ENCODE measurements at places on chromosomes 11 and 22.

GRCh38 chr11:19984048-19984742, 176.1 kb downstream of the DBX1 start:
- no peak for DNase-seq

GRCh38 chr22:39534092-39534506, 1.6 kb upstream of the RPS19BP1 start:
- DNase-seq, result no peak

- no peak for DNase-seq
Observed at GRCh38 chr22:48137640-48138039, 1375.2 kb downstream of the TBC1D22A start.

DNA sequence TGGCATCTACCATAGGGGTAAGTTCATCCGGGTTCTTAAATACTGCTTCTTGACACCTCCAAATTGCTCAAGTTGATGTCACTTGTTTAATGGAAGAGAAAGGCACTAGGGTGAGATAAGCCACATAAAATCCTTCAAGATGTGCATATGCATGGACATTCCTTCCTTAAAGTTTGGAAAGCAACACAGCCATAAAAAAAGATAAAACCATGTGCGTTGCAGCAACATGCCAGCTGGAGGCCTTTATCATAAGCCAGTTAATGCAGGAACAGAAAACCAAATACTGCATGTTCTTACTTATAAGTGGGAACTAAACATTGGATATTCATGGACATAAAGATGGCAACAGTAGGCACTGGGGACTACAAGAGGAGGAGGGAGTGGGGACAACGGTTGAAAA, 8.0 kb upstream of the IL18BP start:
- no peak for DNase-seq

DNA sequence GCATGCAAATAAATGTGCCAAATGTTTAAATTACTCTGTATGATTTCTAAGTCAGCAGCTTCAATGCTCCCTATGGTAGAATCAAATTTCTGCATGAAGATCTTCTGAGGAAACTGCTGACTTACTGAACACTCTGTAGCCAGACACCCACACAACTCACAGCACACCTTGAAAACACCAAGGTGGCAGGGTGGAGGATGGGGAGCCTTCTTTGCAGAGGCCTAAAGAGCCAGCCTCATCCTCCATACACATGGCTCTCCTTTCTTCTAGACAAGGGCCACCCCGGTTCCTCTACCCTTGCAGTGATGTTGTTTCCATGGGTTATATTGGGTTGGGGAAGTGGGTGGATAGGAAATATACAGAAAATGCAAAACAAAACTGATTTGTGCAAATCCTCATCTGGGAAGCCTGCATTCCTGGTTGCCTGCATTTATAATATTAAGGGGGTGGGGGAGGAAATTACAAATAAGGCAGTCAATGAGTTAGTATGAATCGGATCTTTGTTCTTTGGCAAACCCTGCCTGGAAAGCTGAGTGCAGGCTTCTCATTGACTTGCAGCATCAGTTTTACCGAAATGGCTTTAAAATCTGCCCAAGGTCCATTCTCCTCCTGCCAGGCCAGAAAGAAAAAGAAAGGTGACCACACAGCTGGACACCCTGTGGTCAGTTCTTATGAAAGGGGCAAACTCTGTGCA, 15.8 kb upstream of the ETS1 start:
- no peak for DNase-seq

- DNase-seq, result no peak
Observed at GRCh38 chr11:89737116-89737515, 27.0 kb downstream of the TRIM77 start.

- no peak for DNase-seq
Observed at GRCh38 chr22:26589367-26589844, 526 bp downstream of the TPST2 start.

GRCh38 chr11:126186708-126187529, 24.5 kb downstream of the RPUSD4 start:
- DNase-seq, result no peak

DNA sequence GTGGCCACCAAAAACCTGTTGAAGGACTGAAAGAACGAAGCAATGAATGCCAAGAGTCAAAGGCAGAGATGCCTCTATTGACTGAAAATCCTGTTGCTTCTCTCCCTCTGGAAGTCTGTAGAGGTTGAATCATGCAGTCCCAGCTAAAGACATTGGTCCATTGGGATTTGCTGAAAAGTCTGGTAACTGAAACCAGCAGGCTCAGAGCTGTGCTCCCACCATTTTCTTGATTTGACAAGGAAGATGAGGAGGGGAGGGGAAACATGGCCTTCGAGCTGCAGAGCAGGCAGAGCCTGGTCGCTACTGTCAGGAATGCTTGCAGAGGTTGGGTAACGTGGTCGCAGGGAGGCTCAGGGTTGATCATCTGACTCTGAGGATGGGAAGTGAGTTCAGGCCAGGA, 72.8 kb upstream of the CSNK2A3 start:
- DNase-seq, result no peak

- no peak for DNase-seq
Observed at GRCh38 chr11:17414992-17415391, 26.5 kb upstream of the KCNJ11 start.

DNA sequence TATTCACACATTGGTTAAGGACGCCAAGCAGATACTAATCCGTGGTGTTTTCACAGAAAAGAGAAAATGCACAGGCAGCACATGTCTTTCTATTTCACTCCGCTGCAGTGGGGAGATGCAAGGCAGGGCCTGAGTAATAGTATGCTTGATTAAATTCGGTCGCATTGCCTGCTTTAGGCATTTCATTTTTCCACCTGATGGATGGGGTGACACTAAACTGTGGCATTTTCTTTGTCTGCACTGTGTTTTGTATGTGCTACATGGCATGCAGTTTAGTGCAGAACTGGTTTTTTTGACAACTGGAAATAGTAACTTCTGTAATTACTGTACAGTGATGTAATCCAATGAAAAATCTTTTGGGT, 94.9 kb downstream of the SLC17A6 start:
- DNase-seq, result no peak

DNA sequence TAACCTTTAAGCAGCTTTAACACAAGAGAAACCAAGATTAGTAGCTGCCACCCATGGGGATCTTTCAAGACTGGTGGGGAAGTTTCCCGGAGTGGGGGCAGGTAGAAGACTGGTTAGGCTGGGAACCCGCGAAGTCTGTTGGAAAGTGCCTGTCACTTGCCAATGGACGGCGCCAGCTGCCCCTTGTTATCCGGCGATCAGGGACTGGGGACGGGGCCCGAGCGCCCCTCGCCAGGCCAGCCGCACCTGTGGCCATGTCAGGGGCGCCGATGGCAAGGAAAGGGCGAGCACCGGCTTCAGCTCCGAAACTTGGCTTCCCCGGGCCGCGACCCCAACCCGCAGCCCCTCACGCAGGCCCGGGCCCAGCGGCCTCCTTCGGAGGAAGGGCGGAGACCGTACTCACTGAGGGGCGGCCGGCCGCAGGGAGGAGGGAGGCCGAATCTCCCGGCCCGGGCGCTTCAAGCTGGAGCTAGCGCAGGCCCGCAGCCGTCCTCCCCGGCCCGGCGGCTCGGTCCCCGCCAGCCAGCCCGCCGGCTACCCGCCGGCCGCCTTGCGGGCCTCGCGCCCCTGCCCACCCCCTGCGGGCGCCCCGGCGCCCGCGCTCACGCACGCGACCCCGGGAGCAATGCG, 539 bp downstream of the EIF4ENIF1 start:
- no peak for DNase-seq

DNA sequence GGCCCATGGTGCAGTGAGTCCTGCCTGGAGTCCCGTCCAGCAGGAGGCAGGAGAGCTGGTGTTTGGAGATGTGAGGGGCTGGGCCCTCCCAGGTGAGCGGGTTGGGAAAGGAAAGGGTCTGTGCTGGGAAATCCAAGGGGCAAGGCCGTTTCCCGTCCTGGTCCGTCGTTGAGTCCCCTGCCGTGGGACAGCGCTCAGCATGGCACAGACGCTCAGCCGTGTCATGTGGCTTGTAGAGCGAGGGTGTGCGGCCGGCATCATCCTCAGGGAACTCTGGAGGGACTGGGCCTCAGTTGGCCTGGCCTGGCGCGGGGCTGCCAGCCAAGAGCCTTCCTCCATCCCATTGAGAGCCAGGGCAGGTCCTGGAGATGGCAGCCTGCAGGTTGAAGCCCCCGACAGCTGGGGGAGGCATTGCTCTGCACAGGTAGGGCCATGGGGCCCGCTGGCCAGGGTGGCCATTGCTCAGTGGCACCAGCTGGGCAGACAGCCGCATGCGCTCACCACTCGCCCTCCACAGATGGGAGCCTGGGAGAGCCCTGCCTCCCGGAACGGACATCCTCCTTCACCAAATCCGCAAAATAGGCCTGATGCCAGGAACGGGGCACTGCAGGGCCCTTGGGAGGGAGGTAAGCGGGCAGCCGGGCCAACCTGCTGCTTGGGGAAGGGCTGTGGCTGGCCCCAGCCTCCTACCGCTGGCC, 28.7 kb downstream of the KCNQ1 start:
- DNase-seq, result no peak

DNA sequence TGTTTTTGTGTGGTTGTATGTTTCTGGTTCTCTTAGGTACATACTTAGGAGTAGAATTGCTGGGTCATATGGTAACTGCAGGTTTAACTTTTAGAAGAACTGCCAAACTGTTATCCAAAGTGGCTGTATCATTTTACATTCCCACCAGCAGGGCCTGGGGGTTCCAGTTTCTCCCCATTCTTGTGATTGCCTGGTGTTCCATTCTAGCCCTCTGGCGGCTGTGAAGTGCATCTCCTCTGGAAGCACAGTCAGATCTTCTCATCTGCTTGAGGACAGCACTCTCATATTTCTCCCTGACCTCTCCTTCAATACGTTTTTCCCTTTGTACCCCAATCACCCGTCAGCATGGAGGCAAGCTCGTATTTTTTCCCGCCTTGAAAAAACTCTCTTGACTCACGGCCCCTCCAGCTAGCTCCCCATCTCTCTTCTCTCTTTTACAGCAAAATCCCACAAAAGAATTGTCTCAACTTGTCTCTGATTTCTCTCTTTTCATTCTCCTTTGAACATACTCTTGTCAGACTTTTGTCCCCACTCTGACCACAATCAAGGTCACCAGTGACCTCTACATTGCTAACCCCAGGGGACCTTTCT, 56.8 kb upstream of the THY1 start:
- no peak for DNase-seq

- DNase-seq, result no peak
Observed at GRCh38 chr11:85945788-85946187, 90.6 kb downstream of the CCDC83 start.

GRCh38 chr11:61152816-61153592, 8.2 kb downstream of the VPS37C start:
- DNase-seq, result no peak

GRCh38 chr22:46963672-46964545, 201.5 kb downstream of the TBC1D22A start:
- no peak for DNase-seq

GRCh38 chr22:21451545-21452520, 15.4 kb upstream of the TMEM191C start:
- no peak for DNase-seq

Measured in cortex of kidney (tissue), 1 donor.